ENCODE measurements at places on chromosomes 3 and 15.

GRCh38 chr3:51311055-51311454 is 74.0 kb upstream of the MANF start:
- DNase-seq, result no peak

DNA sequence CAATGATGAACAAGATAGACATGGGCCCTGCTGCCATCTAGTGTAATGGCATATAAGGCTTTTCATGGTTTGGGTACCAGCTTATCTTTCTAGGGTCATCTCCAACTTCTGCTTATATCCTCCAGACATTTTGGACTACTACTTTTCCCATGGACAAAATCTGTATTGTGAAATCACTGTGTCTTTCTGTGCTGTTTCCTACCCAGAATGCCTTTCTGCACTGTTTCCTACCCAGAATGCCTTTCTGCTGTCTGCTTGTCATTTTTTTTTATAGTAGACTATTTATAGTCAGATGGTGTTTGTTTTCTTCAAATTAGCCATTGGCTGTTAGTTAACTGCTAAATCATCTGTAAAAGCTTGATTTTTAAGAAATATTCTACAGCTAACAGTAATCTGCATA is 20.1 kb downstream of the VPS8 start:
- no peak for DNase-seq

DNA sequence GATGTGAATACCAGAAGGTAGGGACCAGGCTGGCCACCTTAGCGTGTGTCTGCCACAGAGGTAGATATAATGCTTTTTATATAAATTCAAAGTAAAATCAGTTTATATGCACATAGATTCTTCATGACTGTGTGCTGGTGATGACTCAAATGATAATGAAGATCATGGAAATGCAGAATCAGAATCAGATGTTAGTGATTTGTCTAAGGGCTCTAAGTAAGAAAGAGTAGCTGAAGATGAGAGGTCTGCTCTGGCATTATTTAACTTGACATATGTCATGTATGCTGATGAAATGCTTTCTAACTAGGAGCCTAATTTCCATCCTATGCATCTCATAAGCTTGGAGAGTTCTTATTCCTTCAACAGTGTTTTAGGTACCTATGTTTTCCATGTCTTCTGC is 50.3 kb upstream of the DPH6 start:
- no peak for DNase-seq

DNA sequence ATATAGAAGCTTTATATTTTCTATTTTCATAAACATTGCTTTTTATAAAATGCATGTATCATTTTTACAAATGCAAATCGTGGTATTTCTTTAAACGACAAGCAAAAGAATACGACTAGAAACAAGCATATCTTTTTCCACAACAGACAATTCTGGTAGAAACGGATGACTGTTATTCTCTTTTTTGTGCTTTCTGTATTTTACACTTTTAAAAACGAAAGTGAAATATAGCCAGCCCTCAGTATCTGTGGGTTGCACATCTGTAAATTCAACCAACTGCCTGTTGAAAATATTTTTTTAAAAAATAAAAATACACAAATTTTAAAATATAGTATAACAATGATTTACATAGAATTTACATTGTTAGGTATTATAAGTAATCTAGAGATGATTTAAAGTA is 61.3 kb downstream of the PRTG start:
- no peak for DNase-seq

- DNase-seq, result no peak
Observed at GRCh38 chr3:25044762-25045710, 383.0 kb upstream of the RARB start.

DNA sequence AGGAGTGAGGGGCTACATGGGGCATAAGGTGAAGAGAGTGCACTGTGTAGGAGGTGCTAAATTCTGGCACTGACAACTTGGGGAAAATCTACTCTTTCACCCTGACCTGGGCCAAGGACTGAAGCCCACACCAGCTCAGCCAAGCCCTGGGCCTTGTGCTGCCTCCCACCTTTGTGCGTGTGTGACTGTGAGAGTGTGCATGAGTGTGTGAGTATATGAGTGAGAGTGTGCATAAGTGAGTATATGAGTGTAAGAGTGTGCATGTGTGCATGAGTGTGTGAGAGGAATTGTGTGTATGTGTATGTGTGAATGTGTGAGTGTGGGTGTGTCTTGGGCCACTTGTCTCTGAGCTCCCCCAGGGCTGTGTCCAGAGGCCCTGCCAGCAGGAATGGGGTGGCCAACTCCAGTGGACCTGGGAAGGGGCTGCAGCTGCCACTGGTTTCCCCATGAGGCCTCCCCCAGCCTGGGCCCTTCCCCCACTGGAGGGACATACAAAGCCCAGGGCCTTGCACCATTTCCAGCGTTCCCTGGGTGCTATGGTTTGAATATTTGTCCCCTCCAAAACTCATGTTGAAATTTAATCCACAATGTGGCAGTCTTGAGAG is 15.2 kb downstream of the C3orf22 start:
- DNase-seq, result no peak

DNA sequence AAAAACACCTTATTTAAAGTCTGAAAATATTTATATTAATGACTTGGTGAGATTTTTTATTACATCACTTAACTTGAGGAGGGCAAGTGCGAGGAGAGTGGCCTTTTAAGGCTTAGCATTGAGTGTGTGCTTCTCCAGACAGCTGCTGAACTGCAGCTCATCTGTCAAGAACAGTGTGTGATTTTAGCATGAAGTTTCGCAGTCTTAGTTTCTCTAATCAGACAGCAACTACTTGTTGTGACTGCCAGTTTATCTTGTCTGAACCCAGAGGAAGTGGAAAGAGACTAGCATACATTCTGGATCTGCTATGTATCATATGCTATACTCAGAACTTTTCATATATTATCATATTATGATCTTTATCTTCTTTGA is 291.7 kb upstream of the ROPN1 start:
- no peak for DNase-seq

DNA sequence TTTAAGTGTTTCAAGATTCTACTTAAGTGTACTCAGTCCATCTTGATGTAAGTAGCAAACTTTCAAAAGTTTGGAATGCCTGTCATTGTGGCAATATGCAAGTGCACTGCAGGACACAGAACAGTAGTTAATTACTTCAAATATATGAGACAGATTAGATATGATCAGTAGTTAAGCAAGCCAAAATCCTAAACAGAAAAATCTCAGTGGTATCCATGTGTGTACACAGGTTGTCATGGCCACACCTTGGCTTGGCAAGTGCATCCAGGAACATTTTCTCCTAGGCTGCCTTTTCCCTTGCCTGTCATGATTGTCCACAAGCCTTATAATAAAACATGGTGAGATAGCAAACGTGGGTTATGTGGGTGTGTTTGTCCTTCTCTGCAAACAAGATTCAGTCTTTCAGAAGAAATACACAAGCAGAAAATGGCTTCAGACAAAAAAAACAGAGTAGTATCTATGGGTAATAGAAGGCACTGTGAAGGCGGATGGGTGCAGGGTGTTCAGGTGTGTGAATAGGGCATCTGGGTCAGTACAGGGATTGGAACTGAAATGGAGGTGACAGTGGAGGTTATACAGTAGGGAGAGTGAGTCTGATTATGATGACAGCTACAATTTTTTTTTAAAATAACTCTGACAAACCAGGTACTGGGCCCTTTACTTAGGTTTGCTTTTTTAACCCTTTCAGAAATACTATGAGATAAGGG is 229.0 kb upstream of the LRIG1 start:
- DNase-seq, result no peak

GRCh38 chr15:63369781-63370180 is 11.9 kb downstream of the CA12 start:
- DNase-seq, result no peak

- DNase-seq, result no peak
Observed at GRCh38 chr15:93035953-93036810, 52.8 kb downstream of the RGMA start.

- no peak for DNase-seq
Observed at GRCh38 chr3:87333393-87333892, 57.1 kb upstream of the POU1F1 start.

DNA sequence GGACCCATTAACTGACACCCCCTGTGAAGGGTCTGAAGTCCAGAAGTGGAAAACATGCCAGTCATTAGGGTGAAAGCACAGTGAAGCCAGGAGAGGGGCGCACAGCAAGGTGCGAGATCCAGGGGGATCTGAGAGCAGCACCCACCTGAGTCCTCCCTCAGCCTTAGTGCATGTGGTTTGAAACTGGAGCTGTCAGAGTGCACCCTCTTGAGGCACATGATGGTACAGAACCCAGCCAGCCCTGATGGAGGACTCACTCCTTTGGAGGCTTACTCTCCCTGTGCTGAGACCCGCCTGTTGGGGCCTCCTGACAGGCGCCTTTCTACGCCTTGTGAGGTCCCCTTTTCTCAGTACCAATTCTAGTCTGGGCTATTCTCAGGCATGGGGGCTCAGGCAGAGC is 77.8 kb downstream of the IL20RB start:
- DNase-seq, result no peak

DNA sequence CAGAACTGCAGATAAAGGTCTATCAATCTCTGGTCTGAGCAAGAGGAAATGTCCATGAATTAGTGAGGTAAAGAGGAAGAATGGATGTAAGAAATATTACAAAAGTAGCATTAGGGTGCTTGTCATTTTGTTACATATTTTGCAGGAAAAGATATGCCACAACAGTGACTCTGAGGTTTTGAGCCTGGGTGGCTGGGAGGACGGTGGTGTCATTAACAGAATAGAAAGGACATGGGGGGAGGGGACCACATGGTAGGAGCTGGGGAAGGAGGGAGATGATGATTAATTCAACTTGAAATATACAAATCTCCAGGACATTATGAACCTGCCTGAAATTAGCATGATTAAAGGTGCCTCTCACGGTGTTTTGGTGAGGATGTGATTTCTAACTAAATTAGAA is 245.5 kb upstream of the MDFIC2 start:
- no peak for DNase-seq

DNA sequence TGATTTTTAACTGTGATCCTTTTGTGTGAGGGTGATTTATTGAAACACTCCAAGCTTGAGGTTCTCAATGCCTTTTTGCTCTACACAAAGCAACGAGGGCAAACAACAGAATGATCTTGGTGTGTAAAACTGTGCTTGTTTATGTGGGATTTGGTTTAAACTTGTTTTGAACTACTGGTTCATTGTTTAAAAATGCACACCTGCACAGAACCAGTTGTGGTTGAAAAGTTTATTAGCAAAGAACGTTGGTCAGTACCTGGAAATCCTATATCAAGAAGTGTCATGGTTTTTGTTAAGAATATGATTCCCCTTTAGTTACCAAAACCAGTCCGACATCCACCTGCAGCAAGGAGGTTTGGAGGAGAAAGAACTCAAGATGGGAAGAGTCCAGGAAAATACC is 239.4 kb downstream of the WNT5A start:
- DNase-seq, result no peak

- DNase-seq, result no peak
Observed at GRCh38 chr3:72361990-72362389, 486.3 kb downstream of the SHQ1 start.

GRCh38 chr3:189275182-189275581 is 103.4 kb downstream of the TPRG1 start:
- DNase-seq, result no peak

GRCh38 chr15:83164771-83165404 is 42.7 kb downstream of the HDGFL3 start:
- no peak for DNase-seq

DNA sequence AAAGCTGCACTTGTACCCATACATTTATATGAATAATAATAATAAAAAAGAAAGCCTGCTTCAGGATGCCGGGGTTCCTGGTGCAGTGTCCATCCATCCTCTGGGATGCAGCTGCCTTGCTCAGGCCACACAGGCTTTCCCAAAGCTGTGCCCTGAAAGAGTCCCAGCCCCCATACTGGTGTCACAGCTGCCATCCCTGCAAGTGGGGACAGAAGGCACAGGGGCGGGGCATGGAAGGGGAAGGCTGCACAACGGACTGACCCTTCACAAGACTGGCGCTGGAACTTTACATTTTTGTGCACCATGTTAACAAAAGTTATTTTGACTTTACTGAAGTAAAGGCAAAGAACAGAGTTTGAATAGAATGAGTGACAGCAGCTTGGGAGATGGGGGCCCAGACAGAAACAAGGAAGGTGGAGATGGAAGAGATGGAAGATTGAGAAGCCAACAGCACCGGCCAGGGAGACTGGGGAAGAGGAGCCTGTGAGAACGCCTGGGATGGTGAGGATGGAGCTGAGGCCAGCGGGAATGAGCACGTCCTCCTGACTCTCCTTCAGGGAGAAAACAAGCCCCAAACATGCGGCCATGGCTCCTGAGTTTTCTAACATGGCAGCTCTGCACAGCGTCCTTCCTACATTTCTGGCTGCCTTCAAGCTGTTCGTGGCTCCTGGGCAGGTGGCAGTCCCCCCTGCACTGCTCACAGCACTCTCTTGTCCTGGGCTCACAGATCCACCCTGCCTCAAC is 73.1 kb downstream of the ABTB1 start:
- no peak for DNase-seq

- DNase-seq, result no peak
Observed at GRCh38 chr3:186138272-186138981, 29.5 kb upstream of the ETV5 start.

DNA sequence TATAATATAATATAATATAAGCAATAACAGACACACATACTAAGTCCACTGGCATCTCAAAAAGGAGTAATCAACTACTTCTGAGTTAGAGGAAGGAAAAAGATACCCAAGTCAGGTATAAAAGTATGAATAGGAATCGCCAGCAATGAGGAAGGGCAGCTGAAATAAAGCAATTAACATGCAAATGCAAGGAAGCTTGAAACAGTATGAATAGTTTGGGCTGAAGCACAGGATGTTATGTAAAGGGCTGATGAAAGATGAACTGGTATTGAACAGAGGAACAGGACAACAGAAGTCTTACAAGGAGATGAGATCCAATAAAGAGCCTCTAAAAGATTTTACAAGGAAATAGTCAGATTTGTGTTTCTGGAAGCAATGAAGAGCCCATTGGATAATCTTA is 7.1 kb downstream of the COPS2 start:
- DNase-seq, result no peak

DNA sequence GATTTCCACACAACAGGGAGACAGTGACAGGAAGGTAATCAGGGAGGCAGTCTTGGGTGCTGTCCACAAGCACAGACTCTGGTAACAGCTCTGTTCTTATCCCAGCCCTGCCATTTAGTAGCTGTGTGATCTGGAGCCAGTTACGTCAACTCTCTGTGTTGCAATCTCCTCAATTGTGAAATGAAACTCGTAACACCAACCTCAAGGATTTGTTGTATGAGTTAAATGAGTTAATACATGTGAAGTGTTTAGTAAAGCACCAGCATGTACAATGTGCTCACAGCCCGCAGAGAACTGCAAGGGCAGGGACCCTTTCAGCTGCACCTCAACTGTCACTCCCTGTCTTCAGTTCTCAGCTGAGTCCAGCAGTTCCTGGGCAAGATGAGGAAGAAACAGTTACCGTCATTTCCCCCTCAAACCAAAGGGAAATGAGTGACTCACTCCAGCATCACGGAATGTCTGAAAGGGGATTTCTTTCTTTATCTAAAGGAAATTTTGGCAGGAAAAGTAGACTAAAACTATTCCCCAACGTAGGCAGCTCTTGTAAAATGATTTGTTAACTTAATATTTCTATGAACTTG is 39.9 kb upstream of the MB21D2 start:
- no peak for DNase-seq

GRCh38 chr3:142976621-142977398 is 13.3 kb upstream of the PAQR9 start:
- no peak for DNase-seq

GRCh38 chr3:130395331-130395730 is 49.9 kb downstream of the COL6A5 start:
- DNase-seq, result no peak
